HT-29 (cell line): ENCODE measurements at places on chromosomes 1 and 21. TPM values are rescaled to one million over a fixed set of nuclear protein-coding genes. Genes with fewer than 3 reads are reported as not detected.

The HTR6 gene
- 0.42 TPM in 1 of 2 replicates, not detected in the other for total RNA-seq

The CD2 gene
- total RNA-seq = not detected in 2 replicates

The UBL4B gene
- not detected in 2 replicates for total RNA-seq

The UBASH3A gene
- not detected in 2 replicates for total RNA-seq

The CD160 gene
- not detected in 2 replicates for total RNA-seq

The WNT4 gene
- 0.39 and 0.53 TPM in 2 replicates for total RNA-seq

The RNF223 gene
- total RNA-seq = 16.2 and 16.5 TPM in 2 replicates

The OR6K2 gene
- total RNA-seq = not detected in 2 replicates

The IGSF21 gene
- total RNA-seq = not detected in 2 replicates
